ENCODE measurements at places on chromosomes 4 and X.

GRCh38 chr4:151541389-151542071, 132.6 kb downstream of the FHIP1A start:
- DNase-seq, result no peak

GRCh38 chrX:65928522-65928921, 111.4 kb downstream of the VSIG4 start:
- no peak for DNase-seq

- no peak for DNase-seq
These were observed 107.5 kb upstream of the RBPJ start for GRCh38 chr4:26213317-26213716.

GRCh38 chr4:6287017-6287788, 17.6 kb downstream of the WFS1 start:
- DNase-seq, result no peak

- no peak for DNase-seq
These were observed 46.3 kb upstream of the HHIP start for GRCh38 chr4:144599621-144600020.

DNA sequence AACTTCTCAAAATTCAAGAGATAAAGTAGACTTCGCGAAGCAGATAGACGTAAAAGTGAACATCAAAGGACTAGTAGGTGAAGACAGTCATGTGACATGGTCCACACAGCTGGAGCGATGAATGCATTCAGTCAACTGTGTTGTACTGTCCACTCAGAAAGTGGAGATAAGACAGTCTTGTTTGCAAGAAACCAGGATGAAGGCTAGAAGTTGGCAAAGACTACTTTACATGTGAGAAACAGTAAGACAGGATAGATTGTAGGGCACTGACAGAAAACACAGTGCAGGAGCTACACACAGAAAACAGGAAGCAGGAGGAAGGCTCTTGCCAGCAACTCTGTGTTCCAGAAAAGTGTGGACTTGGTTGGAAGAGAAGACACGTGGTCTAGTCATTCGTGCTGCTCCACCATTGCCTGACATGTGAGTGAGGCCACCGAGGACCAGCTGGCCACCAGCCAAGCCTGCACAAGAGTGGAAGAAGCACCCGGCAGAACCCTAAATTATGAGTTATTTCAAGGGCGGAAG, 78.9 kb downstream of the FAT1 start:
- no peak for DNase-seq

GRCh38 chr4:122129061-122129460, 23.1 kb upstream of the BLTP1 start:
- no peak for DNase-seq

- DNase-seq, result no peak
These were observed at the start of gene JADE3 for GRCh38 chrX:46912098-46912602. TSS of gene JADE3 (plus strand) at chrX:46912421. CDS start at chrX:46984895, 72,474 bp downstream.

DNA sequence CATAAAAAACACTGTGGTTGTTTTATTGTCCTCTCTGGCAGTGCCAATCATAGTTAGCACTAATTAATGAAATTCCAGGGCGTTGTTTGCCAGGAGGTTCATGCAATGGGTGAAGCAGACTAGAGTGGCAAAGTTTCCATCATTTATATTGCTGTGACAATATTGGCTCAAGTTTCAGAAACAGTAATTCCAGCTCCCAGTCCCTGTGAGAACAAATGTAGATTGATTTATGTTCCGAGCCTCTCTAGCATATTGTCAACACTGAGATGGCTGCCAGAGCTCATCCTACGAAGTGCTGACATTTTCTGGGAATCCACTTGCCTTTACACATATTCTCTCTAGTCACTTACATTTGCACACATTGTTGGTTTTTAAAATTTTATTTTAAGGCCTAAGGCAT, 440.0 kb upstream of the IGFBP7 start:
- DNase-seq, result no peak

DNA sequence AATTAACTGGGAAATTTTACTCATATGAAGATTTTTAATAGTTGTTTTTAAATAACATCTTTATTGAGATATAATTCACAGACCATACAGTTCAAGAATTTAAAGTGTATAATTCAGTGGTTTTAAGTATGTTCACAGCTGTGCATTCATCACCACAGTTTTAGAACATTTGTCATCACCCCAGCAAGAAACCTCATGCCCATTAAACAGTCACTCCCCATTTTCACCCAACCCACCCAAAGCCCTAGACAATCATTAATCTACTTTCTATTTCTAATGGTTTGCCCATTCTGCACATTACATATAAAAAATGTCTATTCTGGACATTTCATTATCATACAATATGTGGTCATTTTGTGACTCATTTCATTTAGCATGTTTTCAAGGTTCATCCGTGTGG, 2.8 kb downstream of the UPRT start:
- no peak for DNase-seq

DNA sequence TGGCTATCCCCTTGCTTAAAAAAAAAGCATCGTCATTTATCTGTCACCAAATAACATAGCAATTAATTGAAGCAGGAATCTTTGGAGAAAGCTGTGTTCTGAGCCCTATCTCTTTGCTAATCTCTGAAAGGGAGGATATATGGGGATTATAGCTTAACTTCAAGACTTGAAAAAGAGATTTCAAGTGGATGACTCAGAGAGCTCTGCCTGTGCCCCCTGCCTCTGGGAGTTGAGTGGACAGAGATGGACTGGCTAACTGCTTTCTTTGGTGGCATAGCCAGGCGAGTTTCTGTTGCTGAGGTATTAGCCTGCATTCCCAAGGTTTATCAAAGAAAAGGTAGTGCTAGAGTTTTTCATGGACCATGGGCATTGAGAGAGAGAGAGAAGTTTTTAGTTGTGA, 91.6 kb downstream of the DDIT4L start:
- DNase-seq, result no peak

- DNase-seq, result no peak
These were observed 217.5 kb downstream of the DHRSX start for GRCh38 chrX:2283111-2283859.

GRCh38 chr4:137664046-137664387, 131.7 kb upstream of the PCDH18 start:
- DNase-seq, result no peak

DNA sequence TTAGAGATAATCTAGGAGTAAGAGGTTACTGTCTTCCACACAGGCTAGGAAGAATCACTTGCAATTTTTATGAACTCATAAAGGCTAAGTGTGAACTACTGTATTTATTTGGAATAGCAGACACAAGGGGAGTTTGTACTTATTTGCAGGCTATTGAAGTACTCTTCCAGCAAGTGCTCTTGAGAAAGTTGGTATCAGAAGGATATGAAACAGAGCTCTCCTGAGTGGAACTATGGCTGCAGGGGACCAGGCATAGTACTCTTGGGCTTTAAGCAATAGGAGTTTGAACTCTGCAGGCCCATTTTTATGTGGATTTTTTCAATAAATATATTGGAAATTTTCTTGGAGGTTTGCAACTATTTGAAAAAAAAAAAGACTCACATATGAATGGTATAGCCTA, 756.3 kb upstream of the ATOH1 start:
- DNase-seq, result no peak

GRCh38 chr4:6917461-6918271, 8.0 kb downstream of the TBC1D14 start:
- no peak for DNase-seq

DNA sequence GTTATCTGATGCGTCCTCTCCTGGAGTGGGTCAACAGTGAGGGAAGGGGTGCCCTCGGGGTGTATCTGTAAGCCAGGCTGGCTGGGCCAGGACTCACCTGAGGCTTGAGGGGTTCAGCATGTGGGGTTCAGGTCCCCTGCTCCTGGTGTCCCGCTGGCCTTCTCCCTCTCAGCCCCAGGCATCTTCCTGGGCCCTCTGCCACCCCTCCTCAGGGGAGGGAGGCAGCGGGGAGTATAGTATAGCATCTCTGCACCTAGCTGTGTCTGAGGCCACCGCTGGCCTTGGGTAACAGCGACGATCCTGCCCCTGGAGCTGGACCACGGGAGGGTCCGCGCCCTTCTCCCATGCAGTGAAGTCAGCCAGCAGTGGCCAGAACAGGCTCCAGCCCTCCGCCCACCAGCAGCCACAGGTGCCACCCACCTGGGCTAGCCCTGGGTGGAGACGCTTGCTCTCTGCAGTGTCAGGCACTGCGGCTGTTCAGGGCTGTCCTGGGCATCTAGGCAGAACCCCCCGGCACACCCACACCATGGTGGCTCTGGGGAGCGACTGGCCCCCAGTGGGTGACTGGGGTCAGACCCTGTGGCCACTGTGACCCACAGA, 110.7 kb upstream of the NKX1-1 start:
- DNase-seq, result no peak

DNA sequence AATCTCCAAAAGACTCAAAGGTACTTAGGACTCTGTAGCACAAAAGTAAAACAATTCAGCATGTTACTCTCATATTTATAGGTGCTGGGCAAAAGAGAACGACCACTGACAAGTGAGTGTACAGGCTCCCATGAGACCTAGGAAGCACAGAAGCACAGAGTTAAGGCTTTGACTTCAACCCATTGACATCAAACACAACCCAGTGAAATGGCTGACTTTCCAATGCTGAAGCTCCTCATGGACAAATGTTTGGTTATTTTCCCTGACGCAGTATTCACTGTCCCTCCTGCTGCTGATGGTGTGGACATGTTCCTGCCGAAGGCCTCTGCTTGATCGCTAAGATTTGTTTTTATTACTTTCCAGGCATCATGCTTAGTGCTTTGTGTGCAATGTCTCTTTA, 148.7 kb downstream of the TSPAN5 start:
- no peak for DNase-seq

DNA sequence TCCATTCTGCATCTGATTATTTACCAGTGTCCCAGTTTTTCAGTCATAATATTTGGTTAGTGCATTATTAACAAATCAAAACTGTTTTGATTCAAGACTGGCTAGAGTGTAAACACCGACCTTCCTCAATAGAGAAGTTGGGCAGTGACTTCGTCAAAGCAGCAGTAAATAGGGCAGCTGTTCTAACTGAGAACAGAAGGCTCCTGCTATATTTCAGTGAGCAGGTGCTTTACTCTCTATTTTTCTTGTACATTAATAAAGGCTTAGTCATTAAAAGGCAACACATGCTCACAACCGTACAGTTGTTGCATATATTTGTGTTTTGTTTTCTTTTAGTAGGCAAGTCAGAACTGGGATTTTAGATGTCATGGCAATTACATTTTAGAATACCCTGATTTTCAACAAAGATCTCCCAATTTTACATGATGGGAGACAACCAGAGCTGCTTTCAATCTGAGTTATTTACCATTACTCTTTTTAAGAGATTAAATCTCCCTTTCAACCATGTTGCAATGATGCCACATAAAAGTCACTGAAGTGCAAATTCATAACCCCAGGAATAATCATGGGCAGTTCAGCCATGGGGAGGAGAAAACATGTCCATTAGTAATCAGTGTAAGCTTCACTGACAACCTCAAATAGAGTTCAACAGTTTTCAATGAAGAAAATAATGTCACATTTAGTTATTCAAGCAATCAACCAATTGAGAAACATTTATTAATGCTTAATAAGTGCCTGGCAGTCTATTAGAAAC, 233.3 kb downstream of the NDST4 start:
- DNase-seq, result no peak

DNA sequence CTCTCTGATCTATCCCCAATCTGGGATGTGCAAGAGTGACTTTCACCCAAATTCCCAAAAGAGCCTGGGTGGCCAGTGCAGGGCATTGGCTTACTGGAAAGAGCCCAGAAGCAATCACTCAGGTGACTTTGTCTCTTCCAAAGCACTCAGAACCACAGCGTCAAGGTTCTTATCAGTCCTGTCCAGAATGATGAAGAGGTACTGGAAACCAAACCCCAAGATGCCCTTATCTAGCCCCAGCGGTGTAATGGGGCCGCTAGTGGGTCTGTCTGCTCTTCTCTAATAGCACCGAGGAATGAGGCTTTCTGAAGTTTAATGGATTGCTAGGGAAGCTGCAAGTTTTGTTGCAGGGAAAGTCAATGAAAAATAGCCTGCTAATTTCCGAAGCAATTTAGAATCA, 21.6 kb downstream of the CLNK start:
- DNase-seq, result no peak

- no peak for DNase-seq
These were observed 98.0 kb downstream of the SH3KBP1 start for GRCh38 chrX:19789376-19789775.

DNA sequence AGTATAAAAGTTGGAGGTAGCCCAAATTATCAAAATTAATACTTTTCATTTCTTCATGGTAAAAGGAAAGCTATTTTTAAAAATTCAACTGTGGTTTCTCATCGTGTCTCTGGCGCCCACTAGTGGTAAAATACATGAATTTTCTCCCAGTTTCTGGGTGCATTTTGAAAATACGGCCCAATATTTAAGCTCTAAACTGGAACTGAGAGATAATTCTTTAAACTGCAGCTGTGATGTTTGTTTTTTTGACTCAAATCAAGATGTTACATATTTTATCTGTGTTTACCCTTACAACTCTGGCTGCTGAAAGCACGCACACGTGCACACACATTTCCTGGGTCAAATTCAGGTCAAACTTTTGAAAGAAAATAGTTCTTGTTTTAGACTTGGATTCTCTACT, 123.9 kb upstream of the ACSL4 start:
- DNase-seq, result no peak

DNA sequence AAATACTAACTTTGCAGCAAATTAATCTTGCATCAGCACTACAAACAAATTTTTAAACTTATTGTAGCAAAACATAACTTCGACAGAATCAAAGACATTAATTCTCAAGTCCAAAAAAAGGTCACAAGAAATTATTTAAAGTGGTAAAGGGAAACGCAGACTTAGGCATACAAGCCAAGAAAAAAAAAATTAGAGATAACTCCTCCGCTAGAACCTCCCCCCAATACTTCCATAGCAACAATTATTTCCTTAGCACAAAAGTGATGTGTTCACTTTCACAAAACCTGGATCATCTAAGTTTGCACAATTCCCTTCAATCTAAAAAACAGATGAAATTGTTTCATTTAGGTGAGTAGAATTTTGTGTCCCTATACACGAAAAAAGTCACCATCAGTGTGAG, 1.1 kb downstream of the LRBA start:
- no peak for DNase-seq

DNA sequence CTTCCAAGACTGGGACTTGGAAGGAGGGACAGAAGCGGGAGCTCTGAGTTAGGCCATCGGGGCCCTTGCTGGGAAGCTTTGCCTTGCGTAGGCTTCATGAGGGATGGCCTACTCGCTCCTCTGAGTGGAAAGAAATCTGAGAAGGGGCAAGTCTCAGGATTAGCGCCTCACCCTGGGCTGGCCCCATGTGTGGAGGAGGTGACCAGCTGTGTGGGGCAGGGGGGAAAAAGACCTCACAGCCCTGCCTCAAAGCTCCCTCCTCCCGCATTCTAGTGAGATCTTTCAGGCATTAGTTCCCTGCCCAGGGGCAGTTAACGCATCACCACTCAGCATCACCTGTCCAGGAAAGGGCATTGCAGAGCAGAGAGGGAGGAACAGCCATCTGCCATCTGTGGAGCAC, 156.1 kb downstream of the ENPP6 start:
- no peak for DNase-seq

All from activated T-helper 1 cell treated with anti-CD3 and anti-CD28 coated beads, Interleukin-2, amount 50 U/mL, for 16 hours (primary cell).